Left renal pelvis (tissue), 4 donors: ENCODE measurements at places on chromosomes 1 and 21. TPM values are rescaled to one million over a fixed set of nuclear protein-coding genes. Genes with fewer than 3 reads are reported as not detected.

TFF3 gene
- polyA plus RNA-seq = 3.0 TPM

VASH2 gene
- polyA plus RNA-seq = 25.3 TPM

RSPH1 gene
- polyA plus RNA-seq = 11.8 TPM

OPRD1 gene
- 0.37 TPM for polyA plus RNA-seq

KIAA1614 gene
- 5.0 TPM for polyA plus RNA-seq

GPATCH4 gene
- 20.5 TPM for polyA plus RNA-seq

CENPL gene
- polyA plus RNA-seq = 12.4 TPM

RGS18 gene
- 2.8 TPM for polyA plus RNA-seq

MSH4 gene
- polyA plus RNA-seq = 0.39 TPM

PLA2G2A gene
- polyA plus RNA-seq = 0.25 TPM

HCRTR1 gene
- polyA plus RNA-seq = 0.18 TPM

DMRTA2 gene
- 0.05 TPM for polyA plus RNA-seq

HLX gene
- 9.3 TPM for polyA plus RNA-seq

SIPA1L2 gene
- 40.9 TPM for polyA plus RNA-seq

CRNN gene
- not detected for polyA plus RNA-seq
